ENCODE measurements at places on chromosomes 2 and 18.

DNA sequence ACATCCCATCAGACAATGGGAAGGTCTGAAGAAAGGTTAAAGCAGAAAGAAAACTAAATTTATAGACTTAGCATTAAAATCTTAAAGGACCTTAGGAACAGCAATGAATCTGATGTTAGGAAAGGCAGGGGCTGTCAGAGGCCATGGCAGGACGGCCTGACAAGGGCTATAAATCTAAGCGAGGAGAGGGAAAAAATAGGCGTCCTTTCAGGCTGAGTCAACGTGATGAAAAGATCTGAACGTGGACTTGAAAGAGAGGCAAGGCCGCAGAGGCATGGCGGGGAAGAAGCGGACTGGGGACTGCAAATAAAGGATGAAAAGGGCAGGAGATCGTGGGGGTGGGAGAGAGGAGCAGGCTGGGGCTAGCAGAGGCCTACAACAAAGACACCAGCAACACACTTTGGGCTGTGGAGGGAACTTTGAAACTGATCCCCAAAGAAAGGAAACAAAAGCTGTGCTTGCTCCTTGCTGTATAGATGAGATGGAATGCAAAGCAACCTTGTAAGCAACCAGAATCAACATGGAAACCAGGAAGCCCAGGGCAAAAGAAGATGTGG lies 145.6 kb downstream of the NRP2 start:
- no peak for DNase-seq

DNA sequence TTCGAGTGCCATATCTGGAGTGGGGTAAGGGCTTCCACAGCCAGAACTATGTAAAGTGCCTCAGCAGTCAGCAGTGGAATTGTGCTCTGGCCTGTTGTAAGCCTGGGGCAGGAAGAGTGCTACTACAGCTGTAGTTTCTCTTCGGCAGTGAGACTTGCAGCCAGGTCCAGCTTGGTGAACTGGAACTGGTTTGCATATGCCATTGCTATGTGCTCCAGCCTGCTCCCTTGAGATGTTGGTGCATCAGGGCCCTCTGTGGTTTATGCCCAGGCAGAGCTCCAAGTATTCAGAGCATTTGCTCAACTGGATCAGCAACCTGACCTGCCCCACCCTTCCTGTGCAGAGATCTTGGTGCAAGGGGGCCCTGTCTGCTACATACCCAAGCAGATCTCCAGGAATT lies 47.8 kb downstream of the ZNF804A start:
- DNase-seq: no peak

DNA sequence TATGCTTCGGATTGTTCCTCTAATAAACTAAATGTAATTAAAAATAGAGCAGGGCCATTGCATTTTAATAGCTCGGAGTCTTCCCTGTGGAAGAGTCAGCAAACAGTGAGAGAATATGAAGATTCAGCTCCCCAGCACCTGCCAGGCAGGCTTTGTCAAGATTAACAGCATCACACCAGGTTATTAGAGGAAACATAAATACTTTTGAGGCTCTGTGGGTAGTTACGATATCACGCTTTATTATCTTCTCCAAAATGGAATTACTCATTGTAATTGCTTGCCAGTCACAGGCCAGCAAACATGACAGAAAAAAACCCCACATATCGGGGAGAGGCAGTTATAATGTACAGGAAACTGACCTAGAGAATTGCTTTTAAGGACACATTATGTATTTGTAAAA lies 303.9 kb downstream of the CPS1 start:
- DNase-seq: no peak

DNA sequence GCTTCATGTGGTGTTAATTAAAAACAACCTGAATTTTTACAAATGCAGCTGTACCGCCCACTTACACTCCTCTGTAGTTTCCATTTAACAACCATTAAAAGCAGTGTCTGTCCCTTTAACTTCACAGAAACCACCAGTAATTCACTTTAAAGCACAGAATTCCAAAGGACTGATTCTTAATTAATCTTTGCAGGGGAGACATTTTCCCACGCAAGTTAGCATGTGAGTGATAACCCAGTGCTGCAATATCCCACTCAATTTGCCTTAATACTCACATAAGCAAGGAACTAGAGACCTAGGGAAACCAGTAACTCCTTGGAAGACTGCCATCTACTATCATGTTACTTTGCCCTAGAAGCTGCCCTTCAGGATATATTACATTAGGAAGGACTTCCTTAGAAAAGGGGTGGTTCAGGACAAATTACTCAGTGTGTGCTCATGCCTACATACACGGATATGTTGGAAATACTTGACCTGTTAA lies 102.3 kb downstream of the OSR1 start:
- no peak for DNase-seq

- no peak for DNase-seq
Observed at GRCh38 chr2:176099159-176099727, 352 bp upstream of the HOXD12 start.

- DNase-seq: no peak
Observed at GRCh38 chr2:218194880-218195279, 22.1 kb upstream of the ARPC2 start.

GRCh38 chr2:20355131-20355530 lies 4.5 kb upstream of the PUM2 start:
- DNase-seq: no peak

GRCh38 chr2:64295326-64296139 lies 151.3 kb upstream of the PELI1 start:
- no peak for DNase-seq

DNA sequence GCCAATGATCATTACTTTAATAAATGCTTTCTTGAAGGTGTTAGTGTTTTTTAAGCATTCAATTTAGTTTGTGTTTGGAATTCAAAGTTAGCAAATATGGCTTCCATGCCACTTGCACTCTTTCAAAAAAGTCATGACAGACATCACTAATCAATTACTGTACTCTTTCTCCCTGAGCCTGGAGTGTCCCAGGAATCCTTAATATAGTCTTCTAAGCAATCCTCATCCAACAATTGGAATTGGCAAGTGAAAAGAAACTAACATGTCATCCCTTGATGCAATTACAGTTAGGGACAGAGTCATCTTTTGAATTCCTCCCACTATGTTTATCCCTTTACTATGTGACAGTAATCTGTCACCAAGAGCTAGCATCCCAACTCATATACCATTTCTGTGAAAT lies 29.7 kb upstream of the GPR55 start:
- no peak for DNase-seq

DNA sequence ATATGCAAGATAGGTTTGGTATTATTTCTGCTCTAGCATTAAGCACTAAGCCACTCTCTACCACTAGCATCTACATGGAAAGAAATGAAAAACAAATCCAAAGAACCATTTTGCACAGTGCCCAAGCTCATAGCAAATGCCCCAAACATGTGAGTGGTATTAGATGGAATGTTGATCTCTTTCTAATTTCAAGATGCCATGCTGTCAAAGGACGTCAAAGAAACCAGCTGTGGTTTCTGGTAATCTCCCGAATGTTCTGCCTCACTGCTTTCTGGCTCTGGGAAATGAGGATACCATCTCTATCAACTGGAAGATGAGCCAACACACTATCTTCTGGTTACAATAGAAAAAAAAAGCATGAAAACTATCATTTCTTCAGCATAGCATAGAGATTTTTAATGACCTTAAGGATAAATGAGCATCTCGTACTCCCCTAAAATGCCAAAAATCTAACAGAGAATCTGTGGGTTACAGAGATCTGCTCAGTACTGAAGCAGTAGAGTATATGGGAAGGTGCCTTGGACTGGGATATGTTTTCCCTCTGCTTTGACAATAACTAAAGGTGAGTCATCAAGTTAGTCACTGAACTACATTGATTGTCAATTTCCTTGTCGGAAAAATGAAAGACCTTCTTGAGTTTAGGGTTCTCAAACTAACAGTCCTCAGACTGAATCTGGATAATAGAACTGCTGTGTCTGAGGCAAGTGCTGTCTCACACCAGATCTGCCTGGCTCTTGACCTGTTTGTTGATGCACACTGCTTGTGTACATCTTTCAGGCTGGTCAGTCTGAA lies 244.8 kb upstream of the NCKAP5 start:
- no peak for DNase-seq

DNA sequence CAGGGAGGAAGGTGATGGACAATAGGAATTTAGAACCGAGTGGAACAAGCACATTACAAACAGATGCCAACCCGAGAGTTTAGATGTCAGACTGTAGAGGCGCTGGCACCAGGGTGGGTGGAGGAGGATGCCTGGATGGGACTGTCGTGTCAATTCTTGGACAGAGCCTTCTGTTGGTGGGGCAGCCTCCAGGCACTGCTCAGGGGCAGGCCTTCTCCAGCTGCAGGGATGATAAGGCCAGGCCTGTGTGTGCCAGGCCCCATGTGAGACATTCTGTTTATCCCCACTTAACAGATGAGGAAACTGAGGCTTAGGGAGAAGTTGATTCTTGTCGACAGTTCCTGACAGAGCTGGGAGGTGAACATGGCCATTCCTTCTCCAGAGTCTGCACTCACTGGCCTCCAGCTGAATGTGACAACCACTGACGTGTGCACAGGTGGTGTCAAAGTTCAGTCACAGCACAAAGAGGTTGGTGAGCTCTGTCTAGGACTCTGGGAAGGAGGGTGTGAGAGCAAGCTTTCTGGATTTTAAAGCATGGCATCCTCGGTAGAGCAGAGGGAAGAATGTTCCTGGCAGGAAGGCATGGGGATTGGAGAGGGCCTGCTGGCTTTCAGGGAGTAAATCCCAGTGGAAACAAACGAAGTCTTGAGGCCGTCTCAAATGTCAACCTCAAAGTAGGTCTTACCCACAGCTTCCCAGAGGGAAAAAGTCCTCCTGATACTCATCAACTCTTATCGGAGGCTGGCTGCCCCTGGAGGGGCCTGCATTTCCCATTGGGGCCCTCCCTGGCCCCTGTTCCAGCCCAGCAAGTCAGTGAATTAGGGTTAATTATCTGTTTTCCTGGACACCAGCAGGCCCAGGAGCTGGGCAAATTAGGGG lies 52.4 kb downstream of the GLI2 start:
- no peak for DNase-seq

GRCh38 chr2:40352041-40352702 lies 99.7 kb downstream of the SLC8A1 start:
- no peak for DNase-seq
